Transverse colon (tissue), 4 donors: ENCODE measurements at places on chromosomes 16 and 17. TPM values are rescaled to one million over a fixed set of nuclear protein-coding genes. Genes with fewer than 3 reads are reported as not detected.

Gene GLP2R
- total RNA-seq = 11.5 TPM

DNA sequence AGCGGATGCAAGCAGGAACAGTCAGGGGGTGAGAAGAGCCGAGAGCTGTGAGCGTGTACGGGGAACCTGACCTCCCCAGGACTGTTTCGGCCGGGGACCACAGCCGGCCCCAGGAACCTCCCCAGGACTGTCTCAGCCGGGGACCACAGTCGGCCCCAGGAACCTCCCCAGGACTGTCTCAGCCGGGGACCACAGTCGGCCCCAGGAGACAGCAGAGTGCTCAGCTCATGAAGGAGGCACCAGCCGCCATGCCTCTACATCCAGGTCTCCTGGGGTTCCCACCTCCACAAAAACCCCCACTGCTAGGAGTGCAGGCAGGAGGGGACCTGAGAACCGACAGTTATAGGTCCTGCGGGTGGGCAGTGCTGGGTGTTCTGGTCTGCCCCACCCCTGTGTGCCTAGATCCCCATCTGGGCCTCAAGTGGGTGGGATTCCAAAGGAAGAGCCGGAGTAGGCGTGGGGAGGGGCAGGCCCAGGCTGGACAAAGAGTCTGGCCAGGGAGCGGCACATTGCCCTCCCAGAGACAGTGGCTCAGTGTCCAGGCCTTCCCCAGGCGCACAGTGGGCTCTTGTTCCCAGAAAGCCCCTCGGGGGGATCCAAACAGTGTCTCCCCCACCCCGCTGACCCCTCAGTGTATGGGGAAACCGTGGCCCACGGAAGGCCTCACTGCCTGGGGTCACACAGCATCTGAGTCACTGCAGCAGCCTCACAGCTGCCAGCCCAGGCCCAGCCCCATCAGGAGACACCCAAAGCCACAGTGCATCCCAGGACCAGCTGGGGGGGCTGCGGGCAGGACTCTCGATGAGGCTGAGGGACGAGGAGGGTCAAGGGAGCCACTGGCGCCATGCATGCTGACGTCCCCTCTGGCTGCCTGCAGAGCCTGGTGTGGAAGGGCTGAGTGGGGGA, 4.3 kb downstream of the RHBDF1 start:
- DNase-seq = no peak

Gene TP53TG3F
- total RNA-seq = not detected

Gene PTX4
- total RNA-seq = not detected

- DNase-seq = no peak
Observed at GRCh38 chr17:4182043-4182442, 39.0 kb downstream of the CYB5D2 start.

DNA sequence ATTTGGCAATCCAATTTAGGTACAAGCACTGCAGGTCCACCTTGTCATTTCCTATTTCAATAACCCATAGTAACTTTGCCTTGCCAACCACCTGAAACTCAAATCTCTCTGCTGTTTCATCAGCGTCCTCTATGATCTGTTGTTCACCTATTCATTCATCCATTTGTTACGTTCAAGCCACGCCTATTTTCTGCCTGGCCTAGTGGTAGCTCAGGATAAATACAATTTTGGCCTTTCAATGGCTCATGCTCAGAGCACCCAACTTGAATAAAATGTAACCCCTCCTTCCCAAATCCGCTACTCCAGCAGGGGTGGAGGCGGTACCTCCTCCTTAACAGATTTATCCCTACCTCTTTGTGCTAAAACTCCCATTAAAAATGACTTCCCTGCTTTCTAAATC, 3.6 kb upstream of the FBXO47 start:
- no peak for DNase-seq

Gene TMEM235
- total RNA-seq = not detected

Gene CCL5
- total RNA-seq = 2.2 TPM

Gene IRX6
- total RNA-seq = not detected

Gene ITGAL
- total RNA-seq = 3.0 TPM

Gene KRTAP9-4
- not detected for total RNA-seq

- peak; percentile 83 for DNase-seq
Observed at GRCh38 chr16:2874912-2875362, 8.1 kb upstream of the FLYWCH2 start.

DNA sequence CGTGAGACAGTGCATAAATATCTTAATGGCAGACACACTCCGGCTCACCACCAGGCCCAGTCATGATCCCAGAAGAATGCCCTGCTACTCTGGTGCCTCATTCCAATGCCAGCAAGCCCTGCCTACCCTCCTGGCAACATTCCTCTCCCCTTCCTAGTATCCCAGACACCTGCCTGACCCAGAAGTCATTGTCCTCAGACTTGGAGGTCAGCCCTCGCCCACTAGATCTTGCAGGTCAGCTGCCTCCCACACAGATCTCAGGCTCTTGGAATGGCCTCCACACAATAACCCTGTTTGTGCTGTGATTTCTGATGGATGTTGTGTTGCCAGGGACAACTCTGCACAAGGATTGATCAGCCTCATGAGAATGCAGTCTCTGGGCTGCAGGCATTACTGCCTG, 1.8 kb upstream of the TEX2 start:
- no peak for DNase-seq

DNA sequence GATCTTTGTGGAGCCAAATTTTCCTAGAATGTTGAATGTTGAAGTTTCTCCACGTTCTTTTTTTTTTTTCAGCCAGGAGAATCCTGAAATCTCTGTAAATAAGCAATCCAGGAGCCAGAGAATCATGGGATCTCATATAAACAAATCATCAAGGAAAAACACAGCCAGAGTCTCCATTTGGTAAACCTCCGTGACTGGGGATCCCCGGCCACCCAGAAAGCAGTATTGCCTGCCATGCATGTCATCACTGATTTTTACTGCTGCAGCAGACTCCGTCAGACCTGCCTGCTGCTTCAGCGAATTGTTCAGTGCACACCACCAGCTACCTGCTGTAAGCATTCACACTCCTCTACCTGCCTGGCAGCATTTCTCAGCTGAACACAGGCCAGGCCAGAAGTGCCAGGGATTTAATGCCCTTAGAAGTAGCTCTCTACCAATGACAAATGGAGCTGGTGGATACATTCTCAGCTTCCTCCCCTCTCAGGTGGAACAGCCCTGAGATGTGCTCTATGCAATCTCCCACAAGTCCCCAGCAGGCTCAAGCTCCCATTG, 158.6 kb downstream of the CYLD start:
- no peak for DNase-seq

DNA sequence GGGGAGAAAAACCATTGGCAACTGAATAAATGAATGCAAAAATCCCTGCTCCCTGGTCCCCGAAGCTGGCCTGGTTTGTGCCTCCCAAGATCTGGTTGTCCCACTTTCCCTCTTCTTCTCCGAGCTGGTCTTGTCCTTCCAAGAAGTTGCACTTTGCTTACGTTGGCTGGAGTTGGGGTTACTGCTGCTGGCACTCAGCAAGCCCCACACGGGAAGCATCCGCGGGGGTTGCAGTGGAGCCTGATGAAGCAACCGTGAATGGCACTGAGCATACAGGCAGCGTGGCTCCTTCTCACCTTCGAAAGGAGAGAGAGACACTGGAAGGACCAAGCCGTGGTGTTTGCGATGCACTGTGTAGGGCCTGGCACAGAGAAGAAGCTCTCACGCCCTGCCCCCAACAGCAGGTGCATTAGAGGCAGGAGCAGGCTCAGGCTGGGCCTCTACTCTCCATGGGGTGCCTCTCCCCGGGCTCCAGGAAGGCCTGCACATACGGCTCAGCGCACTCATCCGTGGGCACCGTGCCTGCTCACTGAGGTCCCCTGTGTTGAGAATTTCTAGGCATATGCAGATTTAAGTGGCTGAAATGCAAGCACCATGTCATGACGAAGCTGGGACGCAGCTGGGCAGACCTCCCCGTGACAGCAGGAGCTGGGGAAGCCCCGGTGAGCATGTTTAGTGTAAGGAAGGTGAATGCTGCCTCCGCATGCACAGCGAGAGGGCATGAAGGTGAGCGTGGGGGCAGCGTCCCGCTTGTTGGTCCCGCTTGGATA, 12.1 kb downstream of the CA5A start:
- peak; percentile 25 for DNase-seq

Gene SLFN14
- total RNA-seq = not detected

GRCh38 chr16:61987474-61988012, 48.7 kb downstream of the CDH8 start:
- no peak for DNase-seq

Gene TBC1D3
- not detected for total RNA-seq
